ENCODE measurements at places on chromosomes 5 and 9. TPM values are rescaled to one million over a fixed set of nuclear protein-coding genes. Genes with fewer than 3 reads are reported as not detected.

The IGFBPL1 gene
- total RNA-seq, result not detected

The JAKMIP2 gene
- total RNA-seq, result not detected

The LOX gene
- 18.3 TPM for total RNA-seq

The FKTN gene
- total RNA-seq, result 9.7 TPM

The C9orf153 gene
- not detected for total RNA-seq

The SOX30 gene
- not detected for total RNA-seq

The LURAP1L gene
- 2.9 TPM for total RNA-seq

The PDE6A gene
- total RNA-seq, result 0.05 TPM

The TAF11L10 gene
- not detected for total RNA-seq

The IL13 gene
- not detected for total RNA-seq

The SLC36A3 gene
- total RNA-seq, result not detected

The ZDHHC11 gene
- total RNA-seq, result not detected

The FOXD1 gene
- total RNA-seq, result 0.05 TPM

The SHISAL2B gene
- total RNA-seq, result not detected

The LCN6 gene
- total RNA-seq, result not detected

The DBH gene
- total RNA-seq, result not detected

The C9orf43 gene
- total RNA-seq, result 0.13 TPM

The OR1K1 gene
- not detected for total RNA-seq

The SPATA31D3 gene
- total RNA-seq, result not detected

The SGCD gene
- total RNA-seq, result not detected

The BTNL8 gene
- total RNA-seq, result not detected

The SH3RF2 gene
- total RNA-seq, result 0.59 TPM

The NACC2 gene
- 26.1 TPM for total RNA-seq

The HSPB3 gene
- not detected for total RNA-seq

The C5orf63 gene
- 5.9 TPM for total RNA-seq

The ORM1 gene
- not detected for total RNA-seq

The IL9 gene
- not detected for total RNA-seq

The CNTNAP3 gene
- total RNA-seq, result 3.3 TPM

The FOXD4L3 gene
- not detected for total RNA-seq

The SV2C gene
- total RNA-seq, result not detected

The PCDH1 gene
- 155 TPM for total RNA-seq

The PMPCA gene
- 62.0 TPM for total RNA-seq

The CLIC3 gene
- not detected for total RNA-seq

The PHF24 gene
- total RNA-seq, result not detected

The NME5 gene
- 0.39 TPM for total RNA-seq

The RXRA gene
- 22.4 TPM for total RNA-seq

The ZNF483 gene
- 0.69 TPM for total RNA-seq

The FBP2 gene
- total RNA-seq, result not detected

The PCDHB15 gene
- total RNA-seq, result 0.15 TPM

The C1QTNF2 gene
- total RNA-seq, result 0.20 TPM

The NRARP gene
- 35.8 TPM for total RNA-seq

The FBXO10 gene
- total RNA-seq, result 8.7 TPM

The PLAC8L1 gene
- not detected for total RNA-seq

The FBP1 gene
- total RNA-seq, result 15.8 TPM
